ENCODE measurements at places on chromosomes 1 and 21. TPM values are rescaled to one million over a fixed set of nuclear protein-coding genes. Genes with fewer than 3 reads are reported as not detected.

Gene FTCD
- 4.1 TPM for total RNA-seq

Gene SLAMF6
- not detected for total RNA-seq

Gene CD48
- total RNA-seq, result not detected

GRCh38 chr1:179767177-179767581 lies 24.1 kb downstream of the FAM163A start:
- DNase-seq, result no peak

GRCh38 chr1:54007613-54008012 lies 10.4 kb downstream of the LDLRAD1 start:
- no peak for DNase-seq

- DNase-seq, result no peak
Measured at GRCh38 chr1:103948526-103948925, 198.8 kb downstream of the AMY1C start.

GRCh38 chr1:21741206-21741605 lies 41.7 kb downstream of the USP48 start:
- DNase-seq, result no peak

GRCh38 chr1:48530727-48531351 lies 58.8 kb upstream of the SPATA6 start:
- DNase-seq, result no peak
